ENCODE measurements at places on chromosomes 7 and 10. TPM values are rescaled to one million over a fixed set of nuclear protein-coding genes. Genes with fewer than 3 reads are reported as not detected.

- peak; percentile 9 for DNase-seq
These were observed 779 bp downstream of the C1QL3 start for GRCh38 chr10:16520900-16521299.

SFMBT2 gene
- total RNA-seq, result 0.25 TPM

FFAR4 gene
- total RNA-seq, result not detected

- no peak for DNase-seq
These were observed 108.5 kb downstream of the ARHGAP12 start for GRCh38 chr10:31820096-31820495.

DNA sequence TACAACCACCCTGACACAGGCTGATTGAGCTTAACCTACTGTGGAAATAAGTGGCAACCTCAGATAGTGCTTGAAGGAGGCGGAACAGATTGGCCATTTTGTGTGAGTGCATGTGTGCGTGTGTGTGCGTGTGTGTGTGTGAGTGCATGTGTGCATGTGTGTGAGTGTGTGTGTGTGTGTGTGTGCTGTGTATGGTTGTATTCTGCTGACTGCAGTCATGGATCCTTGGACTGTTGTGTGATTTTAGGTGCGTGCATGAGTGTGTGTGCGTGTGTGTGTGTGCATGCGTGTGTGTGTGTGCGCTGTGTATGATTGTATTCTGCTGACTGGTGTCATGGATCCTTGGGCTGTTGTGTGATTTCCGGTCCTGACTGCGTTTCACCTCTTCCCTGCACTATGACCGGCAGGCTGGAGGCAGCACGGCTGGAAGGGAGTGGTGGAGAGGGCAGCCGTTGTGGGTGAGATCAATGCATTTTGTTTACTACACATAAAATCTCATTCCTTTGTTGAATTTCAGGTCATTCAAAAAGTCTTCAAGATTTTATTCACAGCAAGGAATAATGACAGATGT is 6.3 kb downstream of the IQCE start:
- no peak for DNase-seq

DNA sequence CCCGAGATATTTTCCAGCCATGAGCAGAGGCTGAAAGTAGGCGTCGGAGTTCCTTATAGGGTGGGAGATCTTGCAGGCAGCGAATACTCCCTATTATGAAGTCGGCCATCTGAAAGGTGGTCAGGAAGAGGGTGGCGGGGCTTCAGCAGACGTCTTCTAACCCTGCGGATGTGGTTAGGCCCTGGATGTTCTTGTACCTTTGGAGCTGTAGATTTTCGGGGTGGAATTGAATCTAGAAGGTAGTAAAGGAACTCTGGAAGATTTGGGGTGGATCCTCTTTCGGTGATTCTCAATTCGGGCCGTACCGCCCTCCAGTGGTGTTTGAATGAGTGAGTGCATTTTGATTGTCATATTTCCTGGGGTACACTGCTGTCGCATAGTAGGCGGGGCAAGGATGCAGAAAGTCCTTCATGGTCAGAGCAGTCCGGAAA is 635 bp downstream of the NUP205 start:
- peak; percentile 54 for DNase-seq

HTR5A gene
- not detected for total RNA-seq

- no peak for DNase-seq
These were observed 66.2 kb upstream of the PCBD1 start for GRCh38 chr10:70954381-70955176.

GRCh38 chr7:133115596-133115995 is 33.7 kb upstream of the CHCHD3 start:
- no peak for DNase-seq

DNA sequence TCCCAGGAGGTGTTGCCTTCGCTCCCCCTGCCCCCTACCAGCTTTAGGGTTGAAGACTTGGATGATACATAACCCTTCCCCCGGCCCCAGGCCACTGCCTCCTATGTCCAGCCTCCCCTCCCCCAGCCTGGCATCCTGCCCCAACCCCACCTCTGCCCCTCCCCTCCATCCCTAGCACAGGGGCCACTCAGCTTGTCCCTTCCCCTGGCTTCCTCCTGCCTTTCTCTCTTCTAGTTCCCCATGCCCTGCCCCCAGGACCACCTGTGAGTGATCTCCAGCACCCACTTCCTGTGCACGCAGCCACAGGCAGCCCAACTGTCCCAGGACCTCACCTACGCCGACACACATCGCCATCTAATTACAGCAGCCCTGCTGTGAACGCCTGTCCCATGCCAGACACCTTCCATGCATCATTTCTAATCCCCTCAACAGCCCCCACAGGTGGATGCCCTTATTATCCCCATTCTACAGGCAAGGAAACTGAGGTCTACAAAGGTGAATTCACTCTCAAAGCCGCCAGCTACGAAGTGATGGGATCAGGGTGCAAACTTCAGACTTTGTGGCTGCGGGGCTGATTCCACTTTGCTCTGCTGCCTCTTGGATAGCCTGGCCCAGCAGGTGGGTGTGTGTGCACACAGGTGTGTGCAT is 82.4 kb upstream of the CHST15 start:
- no peak for DNase-seq

- DNase-seq, result peak; percentile 22
These were observed 21.1 kb downstream of the ZNF775 start for GRCh38 chr7:150400008-150400787.

- no peak for DNase-seq
These were observed 7.9 kb downstream of the LDB1 start for GRCh38 chr10:102112210-102112817.

DNA sequence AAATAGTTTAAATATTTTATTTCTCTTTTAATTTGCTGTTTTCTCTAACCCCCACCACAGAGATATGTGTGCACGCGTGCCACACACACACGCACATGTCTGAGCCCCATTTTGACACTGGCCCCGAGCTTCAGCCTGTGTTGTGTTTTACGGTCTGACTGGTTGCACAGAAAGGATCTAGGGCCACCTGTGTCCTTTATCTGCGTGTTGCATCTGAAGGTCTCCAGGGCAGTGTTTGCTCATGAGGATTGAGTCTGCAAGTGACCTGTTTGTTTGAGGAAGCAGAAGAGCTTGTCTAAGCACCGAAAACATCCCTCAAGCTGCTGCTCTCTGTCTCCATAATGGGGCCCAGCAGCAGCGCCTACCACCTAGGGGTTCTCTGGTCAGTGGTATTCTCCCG is 266.4 kb upstream of the LYZL1 start:
- no peak for DNase-seq

DNA sequence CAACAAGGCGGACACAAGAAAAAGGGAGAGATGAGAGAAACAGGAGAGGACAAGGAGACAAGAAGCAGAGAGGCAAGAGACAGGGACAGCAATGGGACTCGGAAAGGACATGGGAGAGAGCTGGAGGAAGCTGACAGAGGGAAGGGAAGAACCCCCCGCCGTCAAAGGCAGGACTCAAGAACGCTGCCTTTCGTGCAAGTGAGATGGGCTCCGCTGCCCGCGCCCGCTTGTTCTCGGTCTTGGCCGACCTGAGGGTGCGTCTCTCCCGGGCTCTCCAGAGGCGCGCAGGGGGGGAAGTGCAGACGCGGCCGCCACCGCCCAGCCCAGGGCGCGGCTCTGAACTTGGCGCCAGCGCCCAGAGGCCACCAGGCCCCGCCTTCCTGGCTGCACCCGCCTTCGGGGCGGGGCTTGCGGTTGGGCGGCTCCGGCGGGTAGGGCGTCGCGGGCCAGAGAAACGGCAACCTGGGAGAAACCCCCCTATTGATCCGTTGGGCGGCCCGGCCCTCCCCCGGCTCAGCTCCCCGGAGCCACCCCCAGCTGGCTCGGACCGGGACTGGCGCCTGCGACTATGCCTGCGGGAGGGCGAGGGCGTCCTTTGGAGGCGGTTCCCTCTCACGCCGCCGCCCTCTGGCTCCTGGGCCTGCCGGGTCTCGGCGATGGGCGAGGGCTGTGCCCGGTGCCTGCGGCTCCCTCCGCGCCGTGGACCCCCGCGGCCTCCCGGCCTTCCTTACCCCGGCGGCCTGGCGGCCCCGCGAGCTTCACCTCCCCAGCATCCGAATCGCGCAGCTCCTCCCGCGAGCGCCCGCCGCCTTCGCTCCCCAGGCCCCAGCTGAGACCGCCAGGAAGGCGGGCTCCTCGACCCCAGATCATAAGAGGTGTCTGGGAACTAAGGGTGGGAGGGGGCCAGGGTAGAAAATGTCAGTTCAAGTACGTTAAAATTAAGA is 2.2 kb upstream of the ANTXRL start:
- peak; percentile 64 for DNase-seq

GRCh38 chr10:59713196-59713821 is 3.7 kb upstream of the SLC16A9 start:
- no peak for DNase-seq

DNA sequence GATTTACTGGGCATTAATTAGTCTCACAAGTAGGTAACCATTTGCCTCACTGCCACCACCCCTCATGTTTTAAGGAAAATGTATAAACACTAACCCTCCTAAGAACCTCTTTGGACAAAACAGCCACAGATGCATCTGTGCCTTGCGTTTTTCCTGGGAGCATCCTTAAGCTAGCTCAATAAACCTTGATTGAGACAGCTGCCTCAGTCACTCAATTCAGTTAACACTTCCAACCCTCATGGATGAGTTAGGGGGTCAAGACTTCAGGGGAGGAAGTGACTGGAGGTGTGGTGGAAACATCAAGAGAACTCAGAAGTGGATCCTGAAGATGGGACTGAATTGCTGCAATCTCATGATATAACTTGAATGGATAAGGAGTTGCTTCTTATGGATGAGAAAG is 31.5 kb downstream of the CUL2 start:
- DNase-seq, result no peak

ST8SIA6 gene
- total RNA-seq, result 0.09 TPM

- DNase-seq, result peak; percentile 75
These were observed 211.7 kb downstream of the CCSER2 start for GRCh38 chr10:84540022-84540616.

DNA sequence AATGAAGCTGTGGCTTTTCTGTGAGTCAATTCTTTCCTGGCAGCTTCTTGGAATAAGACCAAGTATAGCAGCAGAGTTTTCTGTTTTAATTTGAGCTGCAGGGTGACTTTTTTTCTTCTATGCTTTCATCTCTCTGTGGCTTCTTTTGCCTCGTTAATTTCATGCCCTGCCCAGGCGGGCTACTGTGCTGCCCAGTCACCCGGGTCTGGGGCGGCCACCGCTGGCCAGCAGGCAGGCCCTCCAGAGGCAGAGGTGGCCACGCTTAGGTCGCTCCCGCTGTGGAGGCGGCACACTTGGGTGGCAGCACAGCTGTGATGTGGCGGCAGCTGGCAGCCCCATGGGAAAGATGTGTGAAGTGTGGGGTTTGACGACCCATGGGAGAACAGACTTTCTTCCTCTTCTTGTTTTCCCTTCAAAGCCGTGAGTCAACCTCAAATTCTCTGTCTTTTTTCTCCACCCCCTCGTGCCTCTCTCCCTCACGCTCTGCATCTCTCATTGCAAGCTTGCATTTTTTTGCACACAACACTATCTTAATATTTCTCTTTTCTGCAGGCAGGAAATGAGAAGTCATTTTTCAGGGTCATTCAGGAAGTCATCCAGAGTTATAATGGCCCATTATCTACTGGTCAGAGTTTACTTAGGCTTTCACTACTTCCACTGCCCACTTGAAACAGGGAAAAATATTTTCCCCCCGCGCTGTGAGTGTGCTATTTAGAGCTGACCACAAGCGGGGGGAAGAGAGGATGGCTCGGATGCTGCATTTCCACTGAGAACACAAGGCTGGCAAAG is 67.8 kb downstream of the EGFR start:
- peak; percentile 85 for DNase-seq

- DNase-seq, result no peak
These were observed 256.6 kb upstream of the SEMA3C start for GRCh38 chr7:81175275-81175940.

- DNase-seq, result peak; percentile 42
These were observed 135.2 kb downstream of the ADCY1 start for GRCh38 chr7:45709168-45710042.

DNA sequence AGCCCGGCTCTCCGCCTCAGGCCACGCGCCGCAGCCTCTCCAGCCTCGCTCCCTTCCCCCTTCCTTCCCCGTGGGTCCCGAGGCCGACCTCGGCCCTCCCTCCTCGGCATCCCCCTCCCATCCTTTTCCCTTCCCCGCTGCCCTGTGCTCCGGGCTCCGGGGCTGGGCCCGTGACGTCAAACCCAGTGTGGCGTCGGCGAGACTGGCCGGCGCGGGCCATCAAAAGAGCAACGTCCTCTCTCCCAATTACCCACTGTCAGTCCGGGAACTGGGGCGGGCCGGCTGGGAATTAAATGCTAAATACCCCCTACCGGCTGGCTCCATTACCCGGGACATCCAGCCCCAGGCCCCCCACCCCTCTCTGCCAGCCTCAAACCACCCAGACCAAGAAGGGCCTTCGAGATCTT is 2.6 kb upstream of the GATA3 start:
- no peak for DNase-seq

DNA sequence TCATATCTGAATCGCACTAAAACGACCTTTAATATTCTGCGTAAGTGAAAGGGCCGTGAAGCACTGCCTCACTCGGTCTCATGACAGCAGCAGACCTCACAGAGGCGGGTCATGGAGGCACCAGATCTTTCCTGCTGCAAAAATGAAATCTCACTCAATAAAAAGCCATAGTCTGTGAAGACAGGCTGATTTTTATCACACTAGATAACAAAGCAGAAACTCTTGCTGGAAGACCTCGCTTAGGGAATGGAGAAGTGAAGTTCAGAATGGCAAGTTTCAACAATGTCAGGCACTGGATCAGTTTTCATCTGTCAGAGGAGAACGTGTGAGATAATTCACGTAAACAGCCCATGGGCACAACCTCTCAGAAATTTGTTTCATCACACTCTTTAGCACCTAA is 8.0 kb downstream of the SEPHS1 start:
- DNase-seq, result no peak

GRCh38 chr7:99128076-99128950 is 15.6 kb downstream of the SMURF1 start:
- no peak for DNase-seq

COL1A2 gene
- total RNA-seq, result 32,213 TPM

GALNT11 gene
- 45.3 TPM for total RNA-seq

DNA sequence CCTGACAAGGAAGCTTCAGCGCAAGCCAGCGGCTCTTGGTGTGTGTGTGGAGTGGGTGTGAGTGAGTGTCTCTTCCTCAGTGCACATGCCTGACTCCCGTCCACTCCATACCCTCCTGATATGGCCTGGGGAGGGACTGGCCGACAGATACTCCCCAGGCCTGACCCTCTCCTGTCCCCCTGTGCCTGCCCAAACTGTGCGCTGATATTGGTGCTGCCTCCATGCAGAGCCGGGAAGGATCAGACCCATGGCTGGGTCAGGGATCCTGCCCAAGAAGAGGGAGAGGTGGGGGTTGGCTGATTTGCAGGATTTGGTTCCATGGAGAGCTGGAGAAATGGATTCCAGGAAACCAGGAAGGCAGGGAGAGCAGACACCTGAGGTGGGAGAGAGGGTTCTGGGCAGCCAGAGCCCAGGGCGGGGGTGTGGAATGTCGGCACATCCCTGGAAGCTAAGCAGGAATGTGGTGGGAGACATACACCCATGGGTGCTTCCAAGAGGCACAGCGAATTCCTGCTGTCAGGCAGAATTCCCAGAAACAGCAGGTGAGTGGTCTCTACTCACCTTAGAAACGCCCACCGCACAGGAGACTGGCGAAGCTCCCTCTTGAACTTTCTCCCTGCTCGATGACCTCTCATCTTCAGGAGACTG is 6.3 kb downstream of the CALML5 start:
- DNase-seq, result no peak

SRPK2 gene
- total RNA-seq, result 45.0 TPM

- peak; percentile 35 for DNase-seq
These were observed 4.4 kb upstream of the PDLIM1 start for GRCh38 chr10:95295031-95295755.

Measured in fibroblast of the aortic adventitia (primary cell).